ENCODE measurements at places on chromosomes 1 and 21.

DNA sequence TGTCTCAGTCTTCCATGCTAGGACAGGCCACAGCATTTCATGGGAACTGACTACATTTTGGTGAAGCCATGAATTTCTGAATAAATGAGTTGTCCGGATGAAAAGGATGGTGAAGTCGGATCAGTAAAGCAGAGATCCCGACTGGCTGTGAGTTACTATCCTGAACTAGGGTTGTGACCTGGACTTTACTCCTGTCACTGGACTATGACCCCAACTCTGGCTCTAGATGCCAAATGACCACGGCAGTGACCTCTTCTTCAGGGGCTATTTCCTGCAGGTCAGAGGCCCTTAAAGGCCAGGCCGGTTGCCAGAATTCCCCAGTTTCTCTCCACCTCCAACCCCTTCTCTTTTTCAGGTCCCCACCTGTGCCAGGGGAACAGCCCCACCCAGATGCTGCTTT is 1.7 kb upstream of the NECTIN4 start:
- no peak for DNase-seq

DNA sequence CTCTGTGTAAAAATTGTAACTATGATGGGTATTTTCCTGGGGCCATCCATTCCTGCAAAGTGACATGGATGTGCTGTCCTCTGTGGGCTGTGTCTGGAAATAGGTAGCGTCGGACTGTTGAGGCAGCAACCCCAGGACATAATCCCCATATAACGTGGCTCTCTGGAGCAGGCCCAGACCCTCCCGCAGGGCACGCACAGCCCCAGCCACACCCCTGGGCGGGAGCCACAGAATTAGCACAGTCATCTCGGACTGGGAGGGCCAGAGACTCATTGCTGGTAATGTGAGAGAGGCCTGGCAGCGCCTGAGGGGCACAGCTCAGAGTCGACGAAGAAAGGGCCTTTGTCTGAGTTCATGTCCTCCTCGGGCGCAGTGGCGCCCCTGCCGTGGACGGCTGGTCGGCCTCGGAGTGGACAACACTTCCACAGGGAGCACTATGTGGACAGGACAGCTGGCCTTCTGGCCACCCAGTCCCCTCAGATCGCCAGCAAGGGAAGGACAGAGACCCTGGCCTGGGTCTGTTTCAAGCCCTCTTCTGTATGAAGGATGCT is 20.1 kb downstream of the SIM2 start:
- no peak for DNase-seq

GRCh38 chr1:212431644-212432043 is 1.1 kb upstream of the NENF start:
- DNase-seq, result no peak

DNA sequence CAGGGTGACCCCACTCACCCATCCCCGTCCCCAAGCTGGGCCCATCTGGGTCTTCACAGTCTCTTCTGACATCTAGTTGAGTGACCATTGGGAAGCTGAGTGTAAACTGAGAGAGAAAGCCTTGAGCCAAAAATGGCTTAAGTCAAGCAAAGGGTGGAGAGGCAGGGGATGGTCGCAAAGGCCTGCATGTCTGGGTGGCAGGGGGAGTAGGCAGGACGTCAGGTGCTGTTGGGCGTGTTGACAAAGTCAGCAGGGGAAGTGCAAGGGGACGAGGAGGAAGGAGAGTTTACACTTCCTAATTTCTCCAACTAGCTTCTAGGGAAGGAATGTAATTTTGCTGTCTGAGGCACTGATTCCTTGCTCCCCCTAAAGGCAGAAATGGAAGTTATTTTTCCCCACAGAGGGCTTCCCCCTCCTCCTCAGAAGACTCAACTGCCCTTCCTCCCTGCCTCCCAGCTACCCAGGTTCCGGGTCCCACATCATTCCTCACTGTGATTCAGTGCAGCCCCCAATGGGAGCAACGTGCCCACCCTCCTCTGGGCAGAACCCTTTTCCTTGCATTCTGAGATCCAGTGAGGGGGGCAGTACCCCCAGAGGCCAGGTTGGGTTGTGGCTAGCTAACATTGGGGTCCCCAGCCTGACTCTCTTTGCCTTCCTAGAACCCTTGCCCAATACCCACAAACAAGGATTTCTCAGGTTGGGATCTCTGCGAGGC is 1.2 kb upstream of the ADORA1 start:
- no peak for DNase-seq

DNA sequence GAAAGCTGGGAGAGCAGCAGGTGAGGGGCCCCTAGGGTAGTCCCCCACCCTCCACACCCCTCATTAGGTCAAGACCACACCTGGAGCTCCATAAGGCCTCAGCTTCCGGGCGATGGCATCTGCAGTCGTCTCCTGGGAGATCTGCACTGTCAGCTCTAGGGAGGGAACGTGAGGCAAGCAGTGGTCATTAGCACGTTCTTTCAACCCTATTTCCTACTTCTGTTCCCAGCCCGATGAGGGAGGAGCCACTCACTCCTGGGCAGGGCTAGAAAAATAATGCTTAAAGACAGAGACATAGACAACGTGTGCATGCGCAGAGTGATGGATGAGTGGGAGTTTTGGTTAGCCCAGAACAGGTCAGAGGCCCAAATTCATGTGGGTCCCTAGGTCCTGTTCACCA is 9.7 kb downstream of the KDF1 start:
- no peak for DNase-seq

- peak; percentile 83 for DNase-seq
Observed at GRCh38 chr1:12001249-12001917, 17.9 kb upstream of the MIIP start.
